ENCODE measurements at places on chromosomes 4 and X.

GRCh38 chr4:166003811-166004210 lies 130.8 kb downstream of the TLL1 start:
- no peak for DNase-seq

GRCh38 chrX:132786217-132786616 lies 172.2 kb downstream of the HS6ST2 start:
- no peak for DNase-seq

- DNase-seq = no peak
Observed at GRCh38 chrX:109709129-109709631, 23.9 kb downstream of the ACSL4 start.

DNA sequence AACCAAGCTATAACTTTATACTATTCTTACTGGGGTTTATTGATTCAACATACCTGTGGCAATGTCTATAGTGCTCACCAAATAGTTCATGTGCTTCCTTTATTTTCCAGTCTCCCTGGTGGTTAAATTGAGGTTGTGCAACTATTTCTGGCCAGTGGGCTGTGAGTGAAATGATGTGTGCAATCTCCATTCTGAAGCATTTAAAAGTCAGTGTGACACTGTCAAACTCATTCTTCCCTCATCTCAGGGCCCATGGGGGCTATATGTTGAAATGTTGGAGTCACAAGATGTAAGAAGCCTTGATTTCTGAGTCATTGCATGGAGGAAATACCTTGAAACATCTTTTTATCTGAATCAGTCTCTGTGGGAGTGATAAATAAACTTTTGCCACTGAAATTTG lies 414.3 kb upstream of the RPS6KA3 start:
- no peak for DNase-seq

GRCh38 chr4:64882311-64883086 lies 473.2 kb upstream of the TECRL start:
- no peak for DNase-seq

- DNase-seq = no peak
Observed at GRCh38 chr4:76939184-76939583, 10.4 kb upstream of the SEPTIN11 start.

- DNase-seq = no peak
Observed at GRCh38 chr4:78656968-78657445, 105.4 kb downstream of the ANXA3 start.

- no peak for DNase-seq
Observed at GRCh38 chrX:57906790-57907189, 3.5 kb downstream of the ZXDA start.

Data from HT-29 (cell line).